K562 (cell line): ENCODE measurements at places on chromosomes 1 and 21.

DNA sequence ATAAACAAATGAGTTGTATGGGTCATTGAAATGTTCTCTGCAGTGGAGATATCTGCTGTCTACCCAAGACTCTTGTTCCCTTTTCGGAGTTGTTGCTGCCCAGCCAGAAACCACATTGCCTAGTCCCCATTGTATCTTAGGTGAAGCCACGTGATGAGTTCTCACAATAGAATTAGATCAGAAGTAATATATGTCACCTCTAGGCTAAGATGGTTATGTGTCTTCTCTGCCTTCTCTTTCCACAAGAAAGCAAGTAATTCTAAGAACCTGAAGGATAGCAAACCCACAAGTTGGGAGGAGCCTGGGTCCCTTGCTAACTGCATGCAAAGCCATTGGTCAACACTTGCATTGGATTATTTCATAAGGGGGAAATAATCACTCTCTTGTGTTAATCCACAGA, 76.6 kb downstream of the ADCY10 start:
- no peak for DNase-seq

GRCh38 chr1:193416226-193417024, 230.0 kb upstream of the B3GALT2 start:
- DNase-seq: no peak

DNA sequence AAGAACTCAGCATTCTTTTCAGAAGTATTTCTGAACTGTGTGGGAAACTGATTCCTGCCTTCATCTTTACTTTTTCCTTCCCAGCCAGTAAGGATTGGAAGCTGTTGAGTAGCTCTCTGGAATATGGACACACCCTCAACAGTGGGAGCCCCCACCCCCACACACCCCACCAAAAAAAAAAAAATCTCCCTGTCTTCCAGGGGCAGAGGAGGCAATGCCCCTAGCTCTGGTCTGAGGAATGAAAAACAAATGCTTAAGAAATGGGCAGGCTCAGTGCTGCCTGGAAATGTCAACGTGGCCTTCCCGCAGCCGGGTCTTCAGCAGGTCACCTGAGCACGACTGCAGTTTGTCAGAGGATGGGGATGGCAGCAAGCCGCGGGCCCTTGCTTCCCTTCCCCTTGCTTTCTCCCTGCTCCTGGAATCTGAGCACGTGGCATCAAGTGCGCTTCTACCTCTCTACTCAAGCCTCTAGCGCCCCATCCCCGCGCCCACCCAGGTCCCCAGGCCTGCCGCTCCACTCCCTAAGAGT, 479 bp downstream of the RGS16 start:
- DNase-seq: no peak

GRCh38 chr1:48996311-48996710, 219.6 kb upstream of the BEND5 start:
- no peak for DNase-seq

DNA sequence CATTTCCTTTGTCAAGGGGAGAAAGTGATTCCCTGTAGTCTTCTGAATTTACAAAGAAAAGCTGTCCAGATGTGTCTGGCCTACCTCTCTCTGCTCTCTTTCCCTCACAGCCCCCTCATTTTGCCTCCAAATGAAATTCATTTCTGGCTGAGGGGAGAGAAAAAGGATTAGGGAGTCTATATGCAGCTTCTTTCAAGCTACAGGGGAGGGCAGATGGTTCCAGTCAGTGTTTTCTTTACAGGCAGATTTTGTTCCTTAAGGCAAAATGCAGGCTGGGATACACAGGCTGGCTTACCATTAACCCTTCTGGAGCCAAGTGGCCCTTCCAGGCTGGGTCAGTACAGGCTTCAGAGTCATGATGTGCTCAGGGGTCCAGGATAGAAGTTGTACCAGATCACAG, 198.1 kb upstream of the USP24 start:
- no peak for DNase-seq

DNA sequence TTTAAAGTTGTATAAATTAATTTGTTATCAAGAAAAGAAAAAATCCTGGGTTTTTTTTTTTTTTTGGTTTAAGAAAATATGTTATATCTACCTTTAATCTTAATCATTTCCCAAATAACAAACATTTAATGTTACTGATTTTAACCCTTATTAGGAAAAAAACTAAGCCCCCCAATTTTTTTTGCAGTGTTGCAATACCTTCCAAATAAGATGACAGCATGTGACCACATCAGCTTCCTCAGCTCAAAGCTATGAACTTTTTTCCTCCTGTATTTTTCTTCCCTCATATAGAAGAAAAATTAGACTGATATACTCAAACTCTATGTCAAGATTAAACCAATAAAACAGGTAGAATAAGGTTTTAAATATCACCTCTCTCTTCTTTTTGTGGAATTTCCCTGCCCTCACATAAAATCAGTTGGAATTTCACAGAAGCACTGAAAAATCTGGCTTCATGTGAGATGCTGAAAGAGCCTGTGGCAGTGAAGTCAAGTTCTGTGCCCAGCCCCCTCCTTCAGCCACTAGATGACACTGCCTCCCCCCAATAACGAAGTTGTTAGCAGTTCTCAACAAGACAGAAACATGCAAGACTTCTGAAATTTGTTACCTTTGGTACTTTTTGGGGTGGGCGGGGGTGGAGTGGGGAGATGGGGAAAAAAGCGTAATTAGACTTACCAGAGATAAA, 9.6 kb upstream of the SMYD2 start:
- no peak for DNase-seq

DNA sequence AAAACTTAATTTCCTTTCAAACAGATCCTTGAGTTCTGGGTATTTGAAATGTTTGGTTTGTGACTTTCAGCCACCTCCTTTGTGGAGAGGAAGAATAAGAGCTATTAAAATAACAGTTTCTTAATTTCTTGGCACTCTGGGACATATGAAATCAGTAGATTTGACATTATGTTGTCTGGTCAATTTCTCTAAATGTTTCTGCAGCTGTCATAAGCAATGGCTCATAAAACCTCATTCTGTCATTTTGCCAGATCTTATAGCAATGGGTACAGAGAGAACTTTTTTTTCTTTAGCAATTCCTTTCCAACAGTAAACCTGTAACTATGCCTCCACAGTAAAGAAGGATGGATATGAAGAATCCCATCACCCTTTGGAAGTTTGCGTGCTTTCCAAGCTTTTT, 52.6 kb downstream of the LAMC1 start:
- DNase-seq: no peak

DNA sequence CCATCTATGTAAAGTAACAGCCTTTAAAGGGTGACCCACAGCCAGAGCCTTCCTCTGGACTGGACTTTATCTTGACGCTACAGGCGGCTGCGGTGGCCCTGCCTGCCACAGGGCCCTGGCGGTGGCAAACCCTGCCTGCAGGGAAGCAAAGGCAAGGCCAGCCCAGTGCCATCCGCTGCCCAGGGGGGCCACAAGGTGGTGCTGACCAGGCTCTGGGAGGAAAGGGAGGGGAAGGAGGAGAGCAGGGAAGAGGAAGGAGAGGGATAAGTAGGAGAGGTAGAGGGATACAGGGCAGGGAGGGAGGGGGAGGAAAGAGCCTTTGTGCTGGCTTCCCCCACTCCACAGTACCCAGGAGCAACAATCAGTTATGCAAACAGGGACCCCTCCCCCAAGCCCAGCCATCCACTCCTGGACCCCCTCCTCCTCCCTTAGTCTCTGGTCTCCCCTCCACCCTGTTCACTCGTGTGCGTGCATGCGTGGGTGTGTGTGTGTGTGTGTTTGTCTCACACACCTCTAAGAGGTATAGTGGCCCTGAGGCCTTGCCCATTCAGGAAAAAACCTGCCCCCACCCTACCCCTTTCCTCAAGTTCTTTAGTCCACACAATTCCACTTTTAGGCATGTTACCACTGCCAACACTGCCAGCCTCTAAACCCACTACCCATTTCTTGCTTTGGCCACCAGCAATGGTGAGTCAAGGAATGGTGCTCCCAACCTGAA, 30.3 kb downstream of the SSBP3 start:
- peak; percentile 84 for DNase-seq

DNA sequence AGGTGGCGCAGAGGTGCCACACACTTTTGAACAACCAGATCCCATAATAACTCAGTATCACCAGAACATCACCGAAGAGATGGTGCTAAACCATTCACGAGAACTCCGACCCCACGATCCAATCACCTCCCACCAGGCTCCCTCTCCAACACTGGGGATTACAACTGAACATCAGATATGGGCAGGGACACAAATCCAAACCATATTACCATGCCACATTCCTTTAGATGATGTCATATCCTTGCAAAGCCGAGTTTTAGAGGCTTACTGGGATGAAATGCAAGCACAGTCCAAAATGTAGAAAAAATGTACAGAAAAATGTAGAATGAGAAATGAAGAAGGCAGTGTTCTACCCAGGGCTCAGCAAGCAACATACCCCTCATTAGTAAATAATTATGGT, 64.7 kb downstream of the SGIP1 start:
- no peak for DNase-seq

GRCh38 chr1:17671741-17672140, 83.4 kb upstream of the ACTL8 start:
- DNase-seq: no peak

GRCh38 chr21:46040707-46041106, 57.2 kb upstream of the COL6A2 start:
- DNase-seq: no peak

DNA sequence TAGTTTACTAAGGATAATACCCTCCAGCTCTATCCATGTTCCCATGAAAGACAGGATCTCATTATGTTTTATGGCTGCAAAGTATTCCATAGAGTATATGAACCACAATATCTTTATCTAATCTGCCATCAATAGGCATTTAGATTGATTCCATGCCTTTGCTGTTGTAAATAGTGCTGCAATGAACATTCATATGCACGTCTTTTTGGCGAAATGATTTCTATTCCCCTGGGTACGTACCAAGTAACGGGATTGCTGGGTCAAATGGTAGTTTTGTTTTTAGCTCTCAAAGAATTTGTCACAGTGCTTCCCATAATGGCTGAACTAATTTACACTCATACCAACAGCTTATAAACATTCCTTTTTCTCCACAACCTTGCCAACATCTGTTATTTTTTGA, 750.9 kb downstream of the BRINP3 start:
- no peak for DNase-seq

DNA sequence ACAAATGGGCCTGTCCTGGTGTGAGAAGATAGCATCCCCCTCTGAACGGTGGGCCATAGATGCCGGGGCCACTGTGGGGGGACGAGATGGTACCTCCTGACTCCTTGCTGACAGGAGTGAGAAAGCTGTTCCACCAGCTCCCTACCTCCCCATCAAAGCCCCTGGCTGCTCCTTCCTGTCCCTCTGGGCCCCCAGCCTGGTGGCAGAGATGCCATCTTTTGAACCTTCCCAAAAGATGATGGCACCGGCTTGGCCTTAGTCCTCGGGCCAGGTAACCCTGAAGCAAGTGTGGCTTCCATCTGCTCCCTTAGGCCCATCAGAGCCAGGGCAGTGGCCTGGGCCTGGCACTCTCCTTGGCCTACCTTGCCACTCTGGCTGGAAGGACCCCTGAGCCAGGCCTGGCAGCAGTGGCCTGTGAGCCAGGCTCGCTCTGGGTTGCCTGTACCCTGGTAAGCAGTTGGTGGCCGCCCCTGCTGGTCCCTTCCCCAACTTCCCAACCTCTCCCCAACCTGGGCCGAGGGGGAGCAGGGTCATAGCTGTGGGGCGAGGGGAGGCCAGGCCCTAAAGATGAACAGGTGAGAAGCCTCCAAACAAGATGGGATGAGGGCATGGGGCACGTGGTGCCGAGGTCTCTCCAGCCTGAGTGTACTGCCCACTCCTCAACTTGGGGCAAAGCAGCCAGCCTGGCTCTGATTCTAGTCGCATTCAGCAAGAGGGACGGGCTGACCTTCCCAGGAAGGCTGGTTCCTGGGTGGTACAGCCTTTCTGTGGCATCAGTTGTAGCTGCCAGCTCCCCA, 34.7 kb downstream of the ZBTB17 start:
- DNase-seq: no peak

- no peak for DNase-seq
These were observed 134.1 kb downstream of the ZC3H11B start for GRCh38 chr1:219478811-219479210.

DNA sequence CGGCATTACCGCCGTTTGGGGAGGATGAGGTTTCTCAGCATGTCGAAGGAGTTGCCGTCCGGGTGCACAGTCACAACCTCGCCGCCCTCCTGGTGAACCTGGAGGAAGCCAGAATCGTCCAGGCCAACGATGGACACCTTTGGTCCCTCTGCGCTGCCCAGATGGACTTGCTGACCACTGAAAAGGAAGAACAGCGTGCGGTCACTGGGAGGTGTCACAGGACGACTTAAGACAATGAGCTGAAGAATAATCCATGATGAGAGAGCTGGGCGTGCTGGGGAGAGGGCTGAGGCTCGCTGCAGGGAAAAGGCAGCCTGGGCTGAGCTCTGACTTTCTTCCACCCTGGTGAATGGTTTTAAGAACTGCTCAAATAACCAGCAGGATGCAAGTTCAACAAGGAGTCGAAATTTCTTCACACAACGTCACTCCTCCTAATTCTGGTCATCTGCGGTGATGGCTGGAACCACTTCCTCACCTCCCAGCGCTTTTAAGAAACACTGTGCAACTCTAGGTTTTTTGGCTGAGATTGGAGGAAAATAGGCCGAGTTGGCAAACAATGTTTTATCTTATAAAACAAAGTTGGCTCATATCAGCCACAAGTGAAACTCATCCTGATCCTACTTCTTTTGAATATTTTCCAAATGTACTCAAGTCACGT, 55.5 kb downstream of the SIM2 start:
- no peak for DNase-seq

DNA sequence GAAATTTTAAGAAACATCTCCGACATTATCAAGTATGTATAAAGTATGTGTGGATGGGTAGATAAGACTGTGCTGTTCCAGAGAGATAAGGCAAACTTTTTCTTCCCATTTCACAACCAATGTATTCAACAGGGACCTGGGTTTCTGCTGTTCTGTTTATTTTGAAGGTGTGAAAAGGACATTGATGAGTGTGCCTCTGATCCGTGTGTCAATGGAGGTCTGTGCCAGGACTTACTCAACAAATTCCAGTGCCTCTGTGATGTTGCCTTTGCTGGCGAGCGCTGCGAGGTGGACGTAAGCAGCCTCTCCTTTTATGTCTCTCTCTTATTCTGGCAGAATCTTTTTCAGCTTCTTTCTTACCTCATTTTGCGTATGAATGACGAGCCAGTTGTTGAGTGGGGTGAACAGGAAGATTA, 174.0 kb downstream of the CRB1 start:
- DNase-seq: peak; percentile 32

- DNase-seq: no peak
These were observed 125.8 kb downstream of the PLPP3 start for GRCh38 chr1:56453417-56454078.

- DNase-seq: no peak
These were observed 1.5 kb downstream of the RORC start for GRCh38 chr1:151830055-151830454.

GRCh38 chr1:17498214-17498613, 41.3 kb upstream of the ARHGEF10L start:
- no peak for DNase-seq
